Brain microvascular endothelial cell (primary cell): ENCODE measurements at places on chromosomes 1 and 21.

DNA sequence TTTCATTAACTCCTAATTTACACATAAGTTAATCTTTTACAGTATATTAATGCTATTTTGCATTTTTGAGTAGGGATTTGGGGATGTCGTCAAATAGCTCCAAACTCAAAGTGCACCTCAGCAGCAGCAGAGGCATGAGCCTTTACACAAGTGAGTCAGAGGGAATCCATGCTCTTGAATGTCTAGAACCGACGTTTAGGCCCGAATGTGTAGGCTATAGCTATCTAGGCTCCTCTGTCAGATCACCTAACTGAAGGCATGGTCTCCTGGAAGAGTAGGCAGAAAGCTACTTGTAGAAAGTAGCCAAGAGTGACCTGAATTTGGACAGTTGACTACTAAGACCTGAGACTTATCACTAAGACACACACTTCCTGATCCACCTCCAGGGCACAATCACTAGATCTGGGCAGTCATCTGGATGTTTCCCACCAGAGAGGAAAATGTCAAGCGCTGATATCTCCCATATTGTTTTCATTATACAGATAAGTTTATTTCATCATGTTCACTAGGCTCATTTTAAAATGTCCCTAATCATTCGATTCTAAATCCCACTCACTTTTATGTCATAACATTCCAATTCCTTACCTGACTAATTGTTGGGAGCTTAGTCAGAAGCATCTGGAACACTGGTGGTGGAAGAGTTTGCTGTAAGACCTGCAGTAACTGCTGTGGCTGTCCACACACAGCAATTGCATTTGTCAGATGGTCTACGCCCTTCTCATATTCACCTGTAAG lies 15.3 kb downstream of the TOMM20 start:
- DNase-seq, result no peak

DNA sequence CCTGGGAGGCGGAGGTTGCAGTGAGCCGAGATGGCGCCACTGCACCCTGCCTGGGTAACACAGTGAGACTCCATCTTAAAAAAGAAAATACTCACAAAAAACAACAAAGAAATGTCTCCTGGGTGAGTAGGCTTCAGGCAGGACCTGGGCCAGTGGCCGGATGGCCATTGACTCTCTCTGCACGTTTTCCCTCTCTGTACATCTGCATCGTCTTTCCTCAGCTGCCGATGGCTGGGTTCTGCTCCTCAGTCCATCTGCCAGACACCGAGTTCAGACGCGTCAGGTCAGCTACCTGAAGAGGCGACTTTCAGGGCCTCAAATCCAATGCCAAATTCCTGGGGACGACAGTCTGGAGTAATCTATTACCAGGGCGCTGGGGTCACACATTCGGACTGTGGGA lies 199.3 kb downstream of the CAMTA1 start:
- no peak for DNase-seq

GRCh38 chr1:186761358-186761757 lies 67.4 kb upstream of the PLA2G4A start:
- no peak for DNase-seq

GRCh38 chr21:34571994-34572393 lies 42.9 kb downstream of the RCAN1 start:
- DNase-seq, result no peak

DNA sequence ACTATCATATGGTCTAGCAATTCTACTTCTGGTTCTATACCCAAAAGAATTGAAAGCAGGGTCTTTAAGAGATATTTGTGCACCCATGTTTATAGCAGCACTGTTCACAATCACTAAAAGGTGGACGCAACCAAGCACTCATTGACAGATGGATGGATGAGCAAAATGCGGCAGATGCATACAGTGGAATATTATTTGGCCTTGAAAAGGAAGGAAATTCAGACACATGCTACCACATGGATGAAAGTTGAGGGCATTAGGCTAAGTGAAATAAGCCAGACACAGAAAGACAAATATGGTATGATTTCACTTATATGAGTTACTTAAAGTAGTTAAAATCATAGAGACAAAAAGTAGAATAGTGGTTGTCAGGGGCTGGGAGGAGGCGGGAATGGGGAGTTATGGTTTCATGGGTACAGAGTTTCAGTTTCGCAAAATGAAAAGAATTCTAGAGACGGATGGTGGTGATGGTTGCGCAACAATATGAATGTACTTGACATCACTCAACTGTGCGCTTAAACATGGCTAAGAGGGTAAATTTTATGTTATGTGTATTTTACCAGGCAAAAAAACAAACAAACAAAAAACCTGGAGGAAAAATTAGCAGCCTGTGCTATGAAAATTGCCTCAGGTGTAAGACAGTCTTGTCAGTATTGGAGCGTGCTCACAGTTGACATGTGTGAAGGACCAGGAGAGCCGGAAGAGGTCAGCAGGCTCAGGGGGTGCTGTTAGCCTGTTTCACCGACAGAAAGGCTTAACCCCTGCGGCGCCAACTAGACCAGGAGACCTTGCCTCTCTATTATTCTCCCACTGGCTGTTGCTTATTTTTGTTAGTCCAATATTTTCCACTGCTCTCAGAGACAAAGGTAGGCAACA lies 26.5 kb downstream of the CD247 start:
- DNase-seq, result no peak

GRCh38 chr1:3042481-3042880 lies 21.2 kb downstream of the ACTRT2 start:
- no peak for DNase-seq

GRCh38 chr1:218259800-218260199 lies 25.3 kb upstream of the RRP15 start:
- no peak for DNase-seq

DNA sequence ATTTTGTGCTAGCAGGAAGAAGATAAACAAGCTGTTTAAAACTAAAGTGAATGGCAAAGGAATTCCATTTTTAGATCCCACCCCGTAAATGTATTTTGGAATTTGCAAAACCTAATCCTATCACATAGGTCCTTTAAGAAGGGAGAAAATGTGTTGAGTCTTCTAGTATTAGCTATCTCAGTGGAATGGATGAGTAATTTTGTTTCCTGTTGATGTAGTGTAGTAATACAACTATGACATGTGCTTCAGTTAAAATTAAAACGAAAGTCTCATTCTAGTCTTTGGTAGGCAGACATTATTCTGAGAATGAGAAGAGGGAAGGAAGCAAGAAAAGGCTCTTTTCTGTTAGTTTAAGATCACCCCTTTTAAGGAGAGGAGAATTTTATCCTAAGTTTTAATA lies 265.9 kb upstream of the C1orf105 start:
- DNase-seq, result no peak

- no peak for DNase-seq
These were observed 317.9 kb upstream of the AJAP1 start for GRCh38 chr1:4336507-4336906.

DNA sequence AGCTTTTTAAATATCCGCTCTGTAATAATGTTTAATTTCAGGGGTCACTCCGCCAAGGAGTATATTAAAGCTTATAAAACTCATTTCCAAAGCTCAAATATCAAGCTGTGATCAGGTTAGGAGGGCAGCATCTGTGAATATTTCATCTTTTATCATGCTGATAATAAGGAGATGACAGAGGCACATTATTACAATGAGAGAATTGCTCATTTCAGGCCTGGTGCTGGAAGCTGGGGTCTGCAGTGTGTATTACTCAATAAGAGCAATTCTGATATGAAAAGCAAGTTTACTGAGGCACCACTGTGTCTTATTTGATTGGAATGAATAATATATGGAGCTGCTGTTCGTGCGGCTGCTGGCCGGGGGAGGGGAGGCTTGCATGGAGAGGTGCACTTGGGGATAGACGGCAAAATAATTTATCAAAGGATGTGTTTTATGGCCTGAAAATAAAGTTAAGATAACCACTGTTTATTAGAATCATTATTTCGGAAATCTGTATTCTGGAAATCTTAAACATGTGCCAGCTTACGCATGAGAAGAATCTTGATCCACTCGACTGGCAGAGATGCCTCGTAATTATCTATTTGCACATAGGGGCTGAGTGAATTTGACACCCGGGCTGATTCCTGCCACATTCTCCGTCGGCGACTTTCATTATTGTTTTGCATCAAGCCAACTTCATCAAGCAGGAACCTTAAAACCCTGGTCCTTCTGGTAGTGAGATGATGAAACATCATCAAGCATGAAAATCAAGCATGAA lies 173.2 kb downstream of the RRAGC start:
- no peak for DNase-seq

- peak; percentile 56 for DNase-seq
These were observed 7.0 kb upstream of the GPR88 start for GRCh38 chr1:100530880-100531487.

DNA sequence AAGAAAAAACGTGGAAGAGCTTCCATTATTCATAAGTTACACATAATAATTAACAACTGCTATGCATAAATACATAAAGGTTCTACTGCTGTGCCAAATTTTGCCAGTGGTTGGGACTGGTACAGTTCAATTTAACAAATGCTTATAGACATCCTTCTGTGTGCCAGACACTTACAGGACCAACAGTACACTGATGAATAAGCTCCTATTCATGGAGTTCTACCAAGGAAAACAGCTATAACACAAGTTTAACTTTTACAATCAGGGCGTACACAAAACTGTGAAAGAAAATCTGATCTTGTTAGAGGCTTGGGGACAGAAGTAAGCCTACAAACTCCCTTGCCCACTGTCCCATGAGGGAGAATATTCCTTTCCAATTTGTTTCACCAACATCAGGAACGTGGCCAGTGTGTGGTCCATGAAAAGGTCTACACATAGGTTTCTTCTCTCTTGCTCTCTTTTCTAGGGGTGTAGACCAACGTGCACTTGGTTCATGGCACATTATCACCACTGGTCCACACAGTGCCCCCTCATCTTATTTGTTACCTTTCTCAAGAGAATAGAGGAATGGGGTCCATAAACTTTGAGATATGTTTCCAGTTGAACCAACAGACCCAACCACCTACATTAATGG lies 10.1 kb downstream of the NRIP1 start:
- DNase-seq, result no peak

- DNase-seq, result no peak
These were observed 104.2 kb downstream of the ETS2 start for GRCh38 chr21:38909929-38910328.

DNA sequence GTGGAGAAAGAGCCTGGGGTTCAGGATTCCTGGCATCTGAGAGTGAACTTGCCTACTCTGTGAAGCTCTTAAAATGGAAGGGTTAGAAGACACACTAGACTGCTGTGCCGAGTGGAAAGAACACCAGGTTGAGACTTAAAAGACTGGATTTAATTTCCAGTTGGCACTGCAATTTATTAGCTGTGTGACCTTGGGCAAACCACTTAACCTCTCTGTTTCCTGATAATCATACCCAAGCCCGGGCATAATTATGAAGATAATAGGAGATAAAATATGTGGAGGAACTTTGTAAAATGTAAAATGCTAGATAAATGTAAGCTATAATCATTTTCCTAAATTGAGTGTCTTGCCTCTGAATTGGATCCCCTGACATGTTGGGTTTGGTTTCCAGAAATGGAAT lies 4.7 kb upstream of the LHX4 start:
- DNase-seq, result no peak

- DNase-seq, result peak; percentile 43
These were observed at the start of gene NID1 for GRCh38 chr1:236064674-236065508. Gene NID1 (minus strand): TSS chr1:236065090. CDS start chr1:236065079, 11 bp downstream.

- DNase-seq, result no peak
These were observed 2.6 kb upstream of the SLC30A1 start for GRCh38 chr1:211581526-211581925.

DNA sequence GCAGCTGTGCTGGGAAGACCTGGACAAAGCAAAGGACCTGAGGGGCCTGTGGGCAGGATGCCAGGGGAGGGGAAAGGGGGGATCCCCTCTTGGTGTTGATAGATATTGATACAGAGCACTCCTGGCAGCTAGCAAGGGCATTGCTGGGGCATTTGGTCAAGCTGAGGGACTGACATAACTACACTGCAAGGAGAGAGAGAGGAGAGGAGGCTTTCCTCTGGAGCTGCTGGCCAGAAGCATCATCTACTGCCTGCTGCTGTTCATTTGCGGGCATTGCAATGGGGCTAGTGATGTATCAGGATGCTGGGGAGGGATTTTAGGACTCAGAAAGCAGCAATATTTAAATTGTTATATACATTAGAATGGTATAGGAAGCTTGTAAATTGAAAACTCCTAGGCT lies 142.0 kb downstream of the ZNF648 start:
- no peak for DNase-seq

DNA sequence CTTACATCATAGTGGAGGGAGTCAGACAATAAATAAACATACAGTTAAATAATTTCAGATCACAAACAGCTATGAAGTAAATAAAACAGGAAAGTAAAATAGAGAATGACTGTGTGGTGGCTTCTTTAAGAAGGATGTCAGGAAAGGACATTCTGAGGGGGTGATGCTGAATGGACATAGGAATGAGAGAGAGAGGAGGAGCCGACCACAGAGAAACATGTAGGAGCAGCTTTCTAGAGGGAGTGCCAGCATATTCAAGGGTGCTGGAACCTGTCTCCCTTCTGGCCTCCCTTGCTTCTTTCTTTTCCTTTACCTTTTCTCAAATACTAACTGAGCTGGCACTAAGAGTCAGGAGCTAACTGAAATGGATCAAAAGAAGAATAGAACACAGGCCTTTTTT lies 20.5 kb upstream of the BCL10 start:
- DNase-seq, result no peak

- DNase-seq, result peak; percentile 49
These were observed 20.7 kb downstream of the TRIM62 start for GRCh38 chr1:33161061-33161681.
